ENCODE measurements at places on chromosomes 2 and 18. TPM values are rescaled to one million over a fixed set of nuclear protein-coding genes. Genes with fewer than 3 reads are reported as not detected.

- DNase-seq = no peak
Measured at GRCh38 chr2:145740302-145740701, 1220.4 kb upstream of the ZEB2 start.

DNA sequence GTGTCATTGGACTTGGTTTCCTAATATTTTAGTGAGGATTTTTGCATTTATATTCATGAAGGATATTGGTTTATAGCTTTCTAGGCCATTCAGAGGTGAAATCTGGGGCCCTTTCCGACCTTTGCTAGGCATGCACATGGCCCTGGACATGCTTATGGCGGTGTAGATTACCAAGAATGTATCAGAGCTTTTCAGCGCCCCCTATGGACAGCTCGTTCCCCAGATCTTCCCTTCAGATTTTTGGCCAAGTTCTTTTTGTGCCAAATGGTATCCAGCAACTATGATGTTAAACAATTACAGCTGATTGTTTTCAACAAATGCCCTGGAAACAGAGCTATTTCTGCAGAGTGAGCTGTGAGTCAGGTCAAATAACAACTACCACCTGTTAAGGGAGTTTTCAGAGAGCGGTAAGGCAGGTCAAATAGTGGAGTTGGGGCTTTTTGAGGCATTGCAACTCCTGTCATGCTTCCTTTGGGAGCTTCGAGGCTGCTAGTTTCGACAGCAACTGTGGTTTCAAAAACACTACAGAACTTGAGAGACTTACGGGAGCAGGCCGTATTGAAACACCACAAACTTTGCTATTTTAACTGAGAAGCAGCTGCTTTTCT lies 188.3 kb downstream of the ZNF516 start:
- no peak for DNase-seq

GRCh38 chr2:17752892-17753802 lies 463 bp downstream of the SMC6 start:
- peak; percentile 78 for DNase-seq

GRCh38 chr2:13000664-13001363 lies 284.1 kb downstream of the TRIB2 start:
- DNase-seq = no peak

DNA sequence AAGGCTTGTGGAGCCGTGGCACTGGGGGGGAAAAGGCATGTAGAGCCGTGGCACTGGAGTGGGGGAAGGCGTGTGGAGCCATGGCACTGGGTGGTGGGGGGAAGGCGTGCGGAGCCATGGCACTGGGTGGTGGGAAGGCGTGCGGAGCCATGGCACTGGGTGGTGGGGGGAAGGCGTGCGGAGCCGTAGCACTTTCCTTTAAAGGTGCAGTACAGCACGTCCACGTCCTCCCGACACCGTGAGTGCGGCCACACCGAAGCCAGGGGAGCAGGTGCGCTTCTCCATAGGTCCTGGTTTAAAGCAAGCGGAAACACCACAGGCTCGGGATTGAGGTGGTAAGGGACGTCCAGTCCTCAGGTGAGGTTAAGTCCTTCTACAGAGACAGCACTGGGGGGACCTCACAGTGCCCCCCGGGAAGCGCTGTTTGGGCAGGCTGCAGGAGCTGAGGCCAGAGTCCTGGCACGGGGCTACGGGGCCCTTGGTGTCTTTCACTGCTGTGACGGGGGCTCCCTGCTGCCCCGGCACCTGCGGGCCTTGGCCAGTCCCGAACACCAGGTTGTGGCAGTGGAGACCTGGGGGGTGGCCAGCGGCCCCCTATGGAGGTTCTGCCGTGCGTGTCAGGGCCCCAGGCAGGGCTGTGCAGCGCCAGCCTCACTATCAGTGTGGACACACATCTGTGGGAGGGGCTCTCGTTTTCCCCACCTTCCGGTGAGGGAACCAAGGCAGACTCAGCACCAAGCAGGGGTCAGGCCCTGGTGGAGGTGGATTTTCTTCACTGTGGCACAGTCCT lies 93.0 kb upstream of the CTDP1 start:
- no peak for DNase-seq

DNA sequence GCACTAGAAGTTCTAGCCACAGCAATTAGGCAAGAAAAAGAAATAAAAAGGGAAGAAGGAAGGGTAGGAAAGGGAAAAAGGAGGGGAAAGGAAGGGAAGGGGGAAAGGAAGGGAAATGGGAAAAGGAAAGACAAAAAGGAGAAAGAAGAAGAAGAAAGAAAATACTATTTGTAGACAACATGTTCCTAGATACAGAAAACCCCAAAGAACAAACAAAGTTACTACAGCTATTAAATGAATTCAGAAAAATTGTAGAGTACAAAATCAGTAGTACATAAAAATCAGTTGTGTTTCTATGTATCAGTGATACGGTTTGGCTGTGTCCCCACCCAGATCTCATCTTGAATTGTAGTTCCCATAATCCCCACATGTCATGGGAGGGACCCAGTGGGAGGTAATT lies 52.3 kb downstream of the RPE start:
- DNase-seq = no peak

DNA sequence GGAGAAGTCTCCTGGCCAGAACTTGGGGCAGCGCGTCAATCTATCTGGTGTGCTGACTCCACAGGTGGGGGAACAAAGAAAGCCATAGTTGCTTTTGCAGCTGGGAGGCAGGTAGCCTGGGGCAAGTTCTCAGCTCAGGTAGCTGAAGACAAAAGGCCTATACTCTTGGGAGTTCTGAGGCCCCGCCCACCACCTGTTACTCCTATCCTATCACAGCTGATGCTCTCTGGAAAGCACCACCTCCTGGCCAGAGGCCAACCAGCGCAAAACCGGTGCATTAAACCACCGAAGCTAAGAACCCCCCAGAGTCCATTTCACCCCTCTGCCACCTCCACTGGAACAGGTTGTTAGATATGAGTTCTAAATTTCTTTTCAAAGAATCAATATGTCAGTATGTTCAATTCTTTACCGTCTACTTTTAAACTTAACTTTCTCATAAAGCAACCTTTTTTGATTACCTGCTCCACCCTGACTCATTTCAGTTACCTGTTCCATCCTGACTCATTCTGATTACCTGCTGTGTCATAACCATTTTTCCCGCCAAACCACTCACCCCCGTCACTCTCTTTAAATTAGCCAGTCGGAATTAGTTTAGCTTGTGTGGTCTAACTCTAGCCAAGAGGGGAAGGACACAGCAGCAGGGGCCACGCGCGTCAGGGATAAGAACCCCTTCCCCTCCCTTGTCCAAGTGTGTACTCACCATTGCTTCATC lies 43.4 kb downstream of the UPP2 start:
- no peak for DNase-seq

DNA sequence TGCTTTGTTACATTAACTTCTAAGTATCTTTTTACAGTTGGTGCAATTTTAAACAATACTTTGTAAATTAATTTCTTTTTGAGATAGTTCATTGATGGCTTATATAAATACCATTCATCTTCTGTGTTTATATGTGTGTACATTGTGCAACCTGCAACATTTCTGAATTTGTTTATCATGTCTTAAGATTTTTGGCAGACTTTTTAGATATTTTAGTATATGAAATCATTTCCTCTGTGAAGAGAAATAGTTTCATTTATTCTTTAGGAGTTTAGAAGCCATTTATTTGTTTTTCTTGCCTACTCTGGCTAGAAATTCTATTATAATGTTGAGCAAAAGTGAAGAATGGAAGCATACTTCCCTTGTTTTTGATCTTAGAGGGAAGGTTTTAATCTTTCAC lies 337.8 kb upstream of the DSEL start:
- no peak for DNase-seq

DNA sequence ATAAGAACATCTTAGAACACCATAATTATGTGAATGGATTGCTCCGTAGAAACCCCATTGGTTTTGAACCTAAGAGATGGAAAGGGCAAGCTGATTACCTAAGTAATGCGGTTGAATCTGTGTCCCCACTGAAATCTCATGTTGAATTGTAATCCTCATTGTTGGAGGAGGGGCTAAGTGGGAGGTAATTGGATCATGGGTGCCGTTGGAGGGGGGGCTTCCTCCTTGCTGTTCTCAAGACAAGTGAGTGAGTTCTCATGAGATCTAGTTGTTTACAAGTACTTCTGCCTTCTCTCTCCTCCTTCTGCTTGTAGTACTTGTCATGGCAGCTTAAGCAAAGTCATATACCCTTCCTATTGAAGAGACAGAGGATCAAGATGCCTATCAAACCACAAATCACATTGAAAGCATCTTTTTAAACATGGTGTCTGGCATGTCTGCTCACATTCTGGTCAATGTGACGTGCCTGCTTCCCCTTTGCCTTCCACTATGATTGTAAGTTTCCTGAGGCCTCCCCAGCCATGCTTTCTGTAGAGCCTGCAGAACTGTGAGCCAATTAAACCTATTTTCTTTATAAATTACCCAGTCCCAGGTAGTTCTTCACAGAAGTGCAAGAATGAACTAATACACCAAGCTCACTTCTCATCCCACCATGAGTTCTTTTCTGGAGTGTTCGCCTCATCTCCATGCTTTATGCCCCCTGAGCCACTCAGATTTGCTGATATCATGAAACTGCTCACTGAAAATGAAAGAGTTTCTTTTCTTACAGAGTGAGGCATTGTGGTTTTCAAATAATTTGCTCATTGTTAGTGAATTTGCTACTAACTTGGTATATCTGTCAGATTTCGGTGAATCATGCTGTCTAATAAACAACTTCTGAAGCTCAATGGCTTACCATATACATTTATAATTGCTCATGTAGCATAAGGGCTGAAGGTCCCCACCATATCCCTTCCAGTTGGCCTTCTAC lies 23.6 kb downstream of the KCNE4 start:
- DNase-seq = no peak

DNA sequence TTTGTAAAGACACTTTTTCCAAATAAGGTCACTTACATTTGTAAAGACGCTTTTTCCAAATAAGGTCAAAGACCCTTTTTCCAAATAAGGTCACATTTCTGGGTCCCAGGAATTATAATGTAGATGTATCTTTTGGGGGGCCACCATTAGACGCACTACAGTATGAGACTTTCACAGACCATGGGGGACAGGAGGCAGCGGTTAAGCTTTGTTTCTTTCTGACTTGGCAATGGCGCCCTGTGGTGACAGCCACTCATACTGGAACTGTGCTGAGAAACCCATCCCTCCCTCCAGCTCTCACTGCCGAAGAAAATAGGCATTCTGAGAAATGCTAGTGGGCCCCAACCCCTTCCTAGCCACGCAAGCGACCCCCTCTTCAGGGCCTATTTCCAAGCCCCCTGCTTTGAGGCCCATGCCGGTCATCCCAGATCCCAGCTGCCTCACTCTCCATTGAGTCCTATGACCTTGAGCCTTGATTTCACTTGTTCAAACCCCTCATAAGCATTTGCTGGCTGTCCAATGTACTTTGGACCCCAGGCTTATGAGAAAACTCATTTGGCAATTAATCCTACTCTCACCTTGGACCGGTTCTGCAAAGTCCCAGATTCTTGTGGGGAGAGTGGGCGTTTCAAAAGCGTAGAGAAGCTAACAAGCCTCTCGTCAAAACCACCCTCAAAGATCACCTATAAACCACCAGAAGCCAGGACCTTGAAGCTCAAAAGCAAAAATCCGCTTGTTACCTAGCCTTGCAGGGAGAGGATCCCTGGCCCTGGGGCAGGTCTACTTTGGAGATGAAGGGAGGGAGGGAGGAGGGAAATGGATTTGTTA lies 11.3 kb upstream of the SPATA3 start:
- DNase-seq = no peak

DNA sequence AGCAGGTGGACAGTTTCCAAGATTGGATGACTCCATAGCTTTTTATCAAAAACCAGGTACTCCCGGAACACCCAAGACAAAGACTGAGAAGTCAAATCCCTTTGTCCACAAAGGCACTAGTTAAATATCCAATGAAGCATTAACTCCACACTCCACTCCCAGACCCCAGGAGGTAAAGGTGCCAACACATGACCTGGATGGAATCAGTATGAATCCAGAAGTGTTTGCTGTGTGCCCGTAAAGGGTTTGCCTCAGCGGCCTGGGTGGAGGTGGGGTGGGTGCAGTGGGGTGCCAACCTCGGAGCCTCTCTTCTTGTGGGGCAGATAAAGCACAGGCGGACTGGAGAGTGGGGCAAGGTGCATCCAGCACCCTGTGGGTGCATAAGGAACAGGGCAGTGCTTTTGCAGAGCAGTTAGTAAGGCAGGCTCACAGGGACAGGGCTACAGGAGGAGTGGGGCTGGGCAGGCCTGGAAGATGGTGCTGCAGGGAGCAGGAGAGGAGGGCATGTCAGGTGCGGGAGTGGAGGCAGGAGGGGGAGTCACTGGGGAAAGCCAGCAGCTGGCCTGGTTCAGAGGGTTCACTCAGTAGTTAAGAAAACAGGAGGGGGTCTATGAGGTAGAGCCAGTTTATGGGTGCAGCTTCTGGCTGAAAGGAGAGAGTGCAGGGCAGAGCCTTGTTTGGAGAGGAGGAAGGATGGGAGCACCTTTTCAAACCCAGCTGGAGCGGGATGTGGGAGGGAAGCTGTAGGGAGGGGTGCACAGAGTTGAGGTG lies 208.4 kb upstream of the SMAD2 start:
- DNase-seq = no peak

- no peak for DNase-seq
Measured at GRCh38 chr2:213609570-213610170, 325.4 kb downstream of the SPAG16 start.

DNA sequence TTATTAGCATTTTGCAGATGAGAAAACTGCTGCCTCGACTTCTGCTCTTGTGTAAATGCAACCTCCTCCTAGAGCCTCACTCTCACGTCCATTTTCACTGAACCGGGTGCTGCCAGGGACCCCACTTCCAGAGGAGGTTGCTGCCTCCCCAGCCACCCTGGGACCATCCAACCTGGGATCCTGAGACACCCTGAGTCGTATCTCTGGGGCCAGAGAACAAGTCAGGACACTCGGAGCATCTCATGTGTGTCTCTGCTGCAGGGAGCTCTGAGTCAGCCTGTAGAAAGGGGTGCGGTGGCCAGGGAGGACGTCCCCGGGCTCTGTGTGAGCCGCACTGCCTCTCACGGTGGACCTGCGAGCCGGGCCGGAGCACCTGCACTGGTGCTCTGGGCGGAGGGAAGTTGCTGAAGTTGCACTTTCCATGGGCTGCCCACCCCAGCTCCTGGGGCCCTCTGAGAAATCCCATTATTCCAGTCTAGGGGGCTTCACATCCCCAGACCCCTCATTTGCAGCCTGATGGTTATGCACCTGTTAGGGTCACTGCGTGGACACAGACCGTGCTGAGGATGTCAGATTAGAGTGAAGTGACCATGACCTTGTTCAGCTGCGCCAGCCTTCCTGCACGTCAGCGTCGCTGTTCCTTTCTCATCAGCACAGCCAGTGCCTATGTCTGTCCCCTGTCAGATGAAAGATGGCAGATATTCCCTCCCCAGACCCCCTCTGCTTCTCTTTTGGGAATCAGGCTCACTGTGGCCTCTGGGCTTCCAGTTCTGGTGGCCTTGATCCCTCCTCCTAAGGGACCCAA lies 230.4 kb downstream of the KLHL29 start:
- DNase-seq = no peak

GRCh38 chr18:62977512-62977911 lies 262.2 kb downstream of the PHLPP1 start:
- no peak for DNase-seq

- DNase-seq = peak; percentile 14
Measured at GRCh38 chr2:229445019-229445418, 173.9 kb upstream of the PID1 start.

CHAC2 gene
- polyA plus RNA-seq = 3.7 TPM

ING5 gene
- 37.7 TPM for polyA plus RNA-seq

SPR gene
- 102 TPM for polyA plus RNA-seq

IL1RL2 gene
- 1.8 TPM for polyA plus RNA-seq

CHRNG gene
- not detected for polyA plus RNA-seq

ABCG5 gene
- not detected for polyA plus RNA-seq

DYNC1I2 gene
- polyA plus RNA-seq = 81.7 TPM

HOXD12 gene
- not detected for polyA plus RNA-seq

DRC1 gene
- not detected for polyA plus RNA-seq

FAM117B gene
- polyA plus RNA-seq = 4.1 TPM

OSBPL1A gene
- polyA plus RNA-seq = 27.0 TPM

EFHD1 gene
- 280 TPM for polyA plus RNA-seq

GALNT3 gene
- 8.8 TPM for polyA plus RNA-seq

MEP1B gene
- not detected for polyA plus RNA-seq

UCN gene
- polyA plus RNA-seq = 1.3 TPM
